Bladder microvascular endothelial cell (primary cell): ENCODE measurements at places on chromosomes 2 and 18. TPM values are rescaled to one million over a fixed set of nuclear protein-coding genes. Genes with fewer than 3 reads are reported as not detected.

The RFTN2 gene
- total RNA-seq, result 7.8 and 14.2 TPM in 2 replicates

The HOXD12 gene
- total RNA-seq, result not detected in 2 replicates

The CFC1 gene
- not detected in 2 replicates for total RNA-seq

The RTKN gene
- total RNA-seq, result 3.2 and 30.9 TPM in 2 replicates

The TEKT4 gene
- not detected in 2 replicates for total RNA-seq

The LINC00305 gene
- total RNA-seq, result not detected in 2 replicates

The C2orf78 gene
- total RNA-seq, result not detected in 2 replicates

The TUBA4B gene
- not detected in 2 replicates for total RNA-seq

The PSMA8 gene
- total RNA-seq, result not detected in 2 replicates

The TLK1 gene
- total RNA-seq, result 8.3 and 31.9 TPM in 2 replicates

The HAAO gene
- total RNA-seq, result 0.16 TPM in 1 of 2 replicates, not detected in the other

The OSBPL6 gene
- 0.65 and 13.4 TPM in 2 replicates for total RNA-seq

The CBLN2 gene
- not detected in 2 replicates for total RNA-seq

The TSPYL6 gene
- total RNA-seq, result not detected in 2 replicates
